ENCODE measurements at places on chromosomes 11 and 22.
A peak's percentile ranks its signal among the peaks of the same experiment; 100 is the strongest.

GRCh38 chr11:74680035-74680671, 51.1 kb downstream of the CHRDL2 start:
- no peak for DNase-seq

DNA sequence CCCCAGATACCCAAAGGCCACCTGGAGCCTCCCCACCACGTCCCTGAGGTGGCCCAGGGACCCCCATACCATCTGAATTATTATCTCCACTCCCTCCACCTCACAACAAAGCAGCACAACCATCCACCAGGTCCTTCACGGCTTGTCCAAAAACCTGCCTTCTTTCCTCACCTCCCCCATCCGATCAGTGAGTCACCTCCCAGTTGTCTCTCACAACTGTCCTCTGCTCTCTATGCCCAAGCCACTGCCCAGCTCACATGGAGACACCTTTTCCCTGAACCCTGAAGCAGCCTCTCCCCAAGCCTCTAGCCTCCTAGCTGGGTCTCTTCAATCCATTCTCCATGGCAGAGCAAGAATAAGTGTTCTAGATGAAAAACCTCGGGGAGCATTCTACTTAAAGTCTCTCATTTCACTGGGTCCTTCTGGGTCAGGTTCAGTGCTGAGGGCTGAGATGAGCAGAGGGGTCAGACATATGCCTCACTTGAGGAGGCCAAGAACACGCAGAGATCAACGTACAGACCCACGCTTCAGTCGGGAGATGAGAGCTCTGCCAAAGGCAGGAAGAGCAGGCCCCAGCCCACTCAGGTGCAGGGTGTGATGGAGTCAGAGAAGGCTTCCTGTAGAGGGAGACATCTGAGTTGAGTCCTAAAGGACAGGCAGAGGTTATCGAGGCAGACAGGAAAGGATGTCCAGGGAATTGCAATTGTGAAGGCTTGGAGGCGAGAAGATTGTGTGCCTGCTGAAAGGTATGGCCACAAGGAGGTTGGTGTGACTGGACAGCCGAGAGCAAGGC, 74.7 kb downstream of the PDE2A start:
- DNase-seq: no peak

- no peak for DNase-seq
These were observed 50.7 kb upstream of the ARHGAP32 start for GRCh38 chr11:129242855-129243254.

DNA sequence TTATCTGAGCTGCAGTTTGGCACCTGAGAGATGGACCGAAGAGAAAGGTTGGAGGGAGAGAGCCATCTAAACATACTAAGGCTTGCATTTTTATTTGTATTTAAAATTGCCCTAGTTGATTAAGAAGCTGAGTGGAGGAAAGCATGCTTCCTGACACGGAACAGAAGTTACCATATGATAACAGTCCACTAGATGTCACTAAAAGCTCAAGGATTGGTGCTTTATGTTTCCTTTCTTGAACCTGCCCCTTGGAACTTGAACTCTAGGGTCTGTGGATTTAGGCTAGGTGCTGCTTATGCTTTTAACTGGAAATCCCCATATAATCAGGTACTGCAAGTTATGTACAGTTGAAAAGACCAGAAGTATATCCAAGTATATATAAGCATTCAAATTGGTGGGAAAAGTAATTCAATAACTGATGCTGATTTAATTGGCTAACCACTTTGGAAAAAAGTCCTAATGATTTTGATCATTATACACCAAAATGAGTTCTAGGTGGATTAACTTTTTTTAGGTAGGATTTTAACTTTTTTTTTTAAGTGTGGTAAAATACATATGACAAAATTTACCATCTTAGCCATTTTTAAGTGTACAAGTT, 9.5 kb downstream of the RBMXL2 start:
- DNase-seq: peak; percentile 79

GRCh38 chr11:114250993-114251814, 45.0 kb upstream of the NNMT start:
- no peak for DNase-seq

DNA sequence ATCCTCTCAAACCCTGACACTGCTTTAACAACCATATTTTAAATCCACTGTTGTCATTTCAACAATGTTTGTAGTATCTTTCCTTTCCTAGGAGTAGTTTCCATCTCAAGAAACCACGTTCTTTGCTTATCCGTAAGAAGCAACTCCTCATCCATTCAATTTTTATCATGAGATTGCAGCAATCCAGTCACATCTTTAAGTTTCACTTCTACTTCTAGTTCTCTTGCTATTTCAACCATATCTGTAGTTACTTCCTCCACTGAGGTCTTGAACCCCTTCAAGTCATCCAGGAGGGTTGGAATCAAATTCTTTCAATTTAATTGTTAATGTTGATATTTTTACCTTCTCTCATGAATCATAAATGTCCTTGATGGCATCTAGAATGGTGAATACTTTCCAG, 22.4 kb downstream of the CCDC82 start:
- DNase-seq: no peak

DNA sequence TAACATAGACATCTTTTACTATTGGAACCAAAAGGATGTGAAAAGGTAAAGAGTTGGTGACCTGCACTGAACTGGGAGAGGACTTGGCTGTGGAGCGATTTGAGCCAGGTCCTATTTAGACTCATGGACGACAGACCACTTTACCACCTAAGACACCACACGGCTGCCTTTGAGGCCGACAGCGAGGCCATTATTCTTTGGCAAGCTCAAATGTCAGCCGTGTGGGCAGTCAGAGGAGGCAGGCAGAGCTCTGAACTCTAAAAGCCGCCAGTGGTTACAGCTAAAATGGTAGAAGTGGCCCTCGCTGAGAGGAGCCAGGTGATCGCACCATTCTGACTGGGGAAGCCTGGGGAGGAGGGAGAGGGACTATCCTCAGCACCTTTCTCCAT, 50.5 kb downstream of the SCUBE1 start:
- peak; percentile 32 for DNase-seq

DNA sequence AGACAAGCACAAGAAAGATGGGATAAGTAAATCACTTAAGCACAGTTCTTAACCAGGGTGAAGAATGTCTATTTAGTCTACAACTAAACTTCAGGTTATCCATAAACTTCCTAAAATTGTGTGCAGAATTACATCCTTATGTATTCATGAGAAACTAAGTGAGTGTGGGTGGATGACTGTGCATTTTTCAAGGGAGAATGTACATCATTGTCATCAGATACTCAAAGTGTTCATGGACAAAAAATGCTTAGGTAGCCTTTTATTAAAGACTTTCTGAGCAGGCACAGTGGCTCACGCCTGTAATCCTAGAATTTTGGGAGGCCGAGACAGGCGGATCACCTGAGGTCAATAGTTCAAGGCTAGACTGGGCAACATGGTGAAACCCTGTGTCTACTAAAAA, 2023.8 kb downstream of the LRRC4C start:
- no peak for DNase-seq

Measured in brain (organoid and tissue), 16 donors.